ENCODE measurements at places on chromosomes 12 and 14. TPM values are rescaled to one million over a fixed set of nuclear protein-coding genes. Genes with fewer than 3 reads are reported as not detected.

The SERPINA3 gene
- 1.2 TPM for total RNA-seq

- no peak for DNase-seq
- H3K4me3 ChIP-seq: no peak overlapping the region
- no peaks in the 10 kb centered on the region for H3K27me3 ChIP-seq
- peak overlapping the region; percentile 74 for H3K27ac ChIP-seq
Measured at GRCh38 chr14:68962681-68963080, 16.4 kb downstream of the ACTN1 start.

GRCh38 chr14:94019329-94019728 is 6.8 kb upstream of the OTUB2 start:
- H3K27me3 ChIP-seq: peaks cover 54% of the 10 kb centered on the region
- no peak for DNase-seq
- H3K4me1 ChIP-seq: peaks cover 5% of the 10 kb centered on the region
- no peak overlapping the region for H3K27ac ChIP-seq
- H3K36me3 ChIP-seq: no peaks in the 10 kb centered on the region
- no peak overlapping the region for H3K4me3 ChIP-seq

The IFI27 gene
- total RNA-seq: 2.6 TPM

DNA sequence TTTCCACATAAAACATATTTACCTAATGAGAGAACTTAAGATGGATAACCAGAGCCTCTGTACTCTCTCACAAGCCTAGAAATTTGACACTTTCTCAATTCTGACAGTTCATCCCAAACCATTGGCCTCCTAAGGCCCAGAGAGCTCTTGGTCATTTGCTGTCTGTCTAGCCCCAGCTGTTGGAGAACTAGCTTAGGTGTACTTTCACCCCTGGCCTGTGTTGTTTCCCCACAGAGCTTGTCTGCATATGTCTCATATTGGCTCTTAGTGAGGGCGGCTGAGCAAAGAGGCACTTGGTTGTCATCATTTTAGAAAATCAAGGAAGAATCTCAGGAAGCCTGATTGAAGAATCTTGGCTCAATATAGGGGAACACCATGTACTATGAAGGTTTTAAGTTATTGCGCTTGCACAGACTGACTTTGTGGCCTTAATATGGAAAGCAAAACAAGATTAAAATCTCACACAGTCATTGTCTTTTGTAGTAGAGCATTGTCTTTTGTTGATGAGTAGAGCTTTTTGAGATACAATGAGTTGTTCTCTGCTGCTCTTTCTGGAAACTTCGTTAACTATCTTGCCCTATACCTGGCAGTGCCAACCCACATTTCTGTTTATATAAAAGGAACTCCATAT is 324.6 kb downstream of the RAD51B start:
- H3K27ac ChIP-seq: peak overlapping the region; percentile 87
- peaks cover 6% of the 10 kb centered on the region for H3K36me3 ChIP-seq
- H3K4me1 ChIP-seq: peaks cover 85% of the 10 kb centered on the region
- DNase-seq: no peak

DNA sequence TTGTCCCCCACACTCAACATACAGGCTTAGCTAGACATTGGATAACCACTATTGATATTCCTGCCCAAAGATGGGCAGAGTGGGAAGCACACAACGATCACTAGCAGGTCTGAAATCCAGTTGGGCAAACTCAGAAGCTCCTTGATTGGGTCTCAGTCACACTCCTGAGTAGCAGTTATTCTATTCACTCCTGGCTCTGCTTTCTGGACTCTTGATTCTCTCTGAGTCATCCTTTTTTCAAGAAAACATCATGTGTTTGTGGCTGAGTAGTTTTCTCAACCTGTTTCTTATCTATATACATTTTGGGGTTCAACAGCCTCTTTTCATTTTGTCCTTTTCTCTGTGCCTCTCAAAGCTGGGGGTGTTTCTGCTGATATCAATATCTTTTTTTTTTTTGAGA is 46.0 kb upstream of the MANSC4 start:
- H3K4me1 ChIP-seq: peaks cover 3% of the 10 kb centered on the region
- no peaks in the 10 kb centered on the region for H3K36me3 ChIP-seq
- no peak overlapping the region for H3K27ac ChIP-seq

DNA sequence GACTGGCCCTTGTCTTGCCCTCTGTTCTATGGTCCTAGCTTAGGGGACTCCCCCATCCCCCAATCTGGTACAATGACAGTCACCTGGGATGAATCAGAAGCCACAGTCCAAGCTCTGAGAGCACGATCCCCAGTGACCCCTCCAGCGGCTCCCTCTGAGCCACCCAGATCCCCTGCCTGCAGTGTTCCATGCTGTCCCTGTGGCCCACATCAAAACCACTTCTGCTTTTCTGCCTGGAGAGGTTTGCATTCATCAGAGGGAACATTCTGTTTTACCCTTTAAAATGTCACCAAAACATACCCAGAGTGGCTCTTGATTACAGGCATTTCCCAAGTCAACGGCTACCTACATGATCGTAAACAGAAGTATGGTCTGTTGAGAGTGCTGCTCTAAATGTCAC is 47.5 kb downstream of the NOS1 start:
- H3K36me3 ChIP-seq: no peaks in the 10 kb centered on the region
- H3K4me3 ChIP-seq: no peak overlapping the region
- no peaks in the 10 kb centered on the region for H3K4me1 ChIP-seq
- no peak for DNase-seq
- H3K27ac ChIP-seq: no peak overlapping the region
- no peaks in the 10 kb centered on the region for H3K27me3 ChIP-seq

GRCh38 chr14:102440392-102440791 is 69.2 kb downstream of the ANKRD9 start:
- no peaks in the 10 kb centered on the region for H3K27me3 ChIP-seq
- H3K36me3 ChIP-seq: peaks cover 29% of the 10 kb centered on the region
- H3K4me3 ChIP-seq: no peak overlapping the region
- no peak for DNase-seq
- peaks cover 6% of the 10 kb centered on the region for H3K4me1 ChIP-seq

The GLT1D1 gene
- 0.11 TPM for total RNA-seq

DNA sequence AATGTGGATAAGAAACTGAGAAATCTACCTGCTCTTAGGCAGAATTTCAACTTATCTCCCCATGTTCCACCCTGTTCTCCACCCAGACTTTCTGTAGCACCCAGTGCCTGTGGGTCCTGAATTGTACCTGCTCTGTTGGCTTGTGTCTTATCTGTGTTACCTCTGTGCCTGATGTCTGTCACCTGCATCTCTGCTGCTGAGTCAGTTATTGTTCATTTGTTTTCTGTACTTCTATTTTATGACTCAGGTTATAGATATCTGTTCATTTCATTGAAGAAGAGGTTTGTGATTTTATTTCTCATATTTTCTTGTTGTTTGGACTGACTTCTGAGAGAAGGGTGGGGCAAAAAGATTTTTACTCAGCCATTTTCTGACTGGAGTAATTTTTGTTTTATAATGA is 11.7 kb downstream of the SOCS4 start:
- H3K27ac ChIP-seq: no peak overlapping the region
- no peaks in the 10 kb centered on the region for H3K27me3 ChIP-seq
- peaks cover 11% of the 10 kb centered on the region for H3K4me1 ChIP-seq

The APPL2 gene
- total RNA-seq: 69.8 TPM

DNA sequence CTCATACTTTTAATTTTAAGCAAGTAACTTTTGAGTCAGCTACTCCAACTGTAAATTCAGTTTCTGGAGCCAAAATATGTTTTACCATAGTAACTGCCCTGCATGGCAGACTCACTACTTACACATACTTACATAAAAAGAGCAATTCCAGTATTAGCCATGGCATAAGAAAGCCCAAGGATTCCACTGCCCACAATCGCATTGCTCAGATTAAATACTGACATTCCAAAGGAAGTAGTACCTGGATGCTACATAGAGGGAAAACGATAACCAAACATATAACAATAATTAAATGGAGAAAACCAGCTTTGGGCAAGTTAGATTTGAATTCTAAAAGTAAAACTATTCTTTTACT is 2.2 kb downstream of the SLC38A2 start:
- no peaks in the 10 kb centered on the region for H3K27me3 ChIP-seq
- H3K27ac ChIP-seq: peak overlapping the region; percentile 95
- H3K4me3 ChIP-seq: peak overlapping the region; percentile 95

- H3K27me3 ChIP-seq: peaks cover 49% of the 10 kb centered on the region
- no peak for DNase-seq
- no peak overlapping the region for H3K27ac ChIP-seq
- H3K4me3 ChIP-seq: no peak overlapping the region
Measured at GRCh38 chr12:9372202-9372601, 164.0 kb upstream of the PZP start.

DNA sequence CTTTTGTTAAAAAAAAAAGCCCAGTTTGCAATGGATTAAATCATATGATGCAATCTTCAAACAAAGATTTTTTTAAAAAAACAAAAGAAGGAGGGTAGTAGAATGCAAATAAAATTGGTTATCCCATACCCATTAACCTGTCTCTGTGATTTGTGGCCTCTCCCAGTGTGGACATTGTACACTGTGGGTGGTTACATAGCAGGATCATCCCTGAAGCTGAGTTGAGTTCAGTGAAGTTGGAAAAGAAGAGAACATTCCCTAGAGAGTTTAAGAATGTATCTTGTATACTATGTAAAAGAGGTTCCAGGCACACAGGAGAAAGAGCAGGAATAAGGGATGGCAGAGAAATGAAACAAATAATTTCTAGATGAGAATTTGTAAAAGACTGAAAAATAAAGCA is 142.4 kb upstream of the SLC16A7 start:
- no peaks in the 10 kb centered on the region for H3K27me3 ChIP-seq
- H3K36me3 ChIP-seq: no peaks in the 10 kb centered on the region
- no peak overlapping the region for H3K4me3 ChIP-seq
- H3K4me1 ChIP-seq: peaks cover 21% of the 10 kb centered on the region
- no peak overlapping the region for H3K27ac ChIP-seq

The GYS2 gene
- not detected for total RNA-seq

DNA sequence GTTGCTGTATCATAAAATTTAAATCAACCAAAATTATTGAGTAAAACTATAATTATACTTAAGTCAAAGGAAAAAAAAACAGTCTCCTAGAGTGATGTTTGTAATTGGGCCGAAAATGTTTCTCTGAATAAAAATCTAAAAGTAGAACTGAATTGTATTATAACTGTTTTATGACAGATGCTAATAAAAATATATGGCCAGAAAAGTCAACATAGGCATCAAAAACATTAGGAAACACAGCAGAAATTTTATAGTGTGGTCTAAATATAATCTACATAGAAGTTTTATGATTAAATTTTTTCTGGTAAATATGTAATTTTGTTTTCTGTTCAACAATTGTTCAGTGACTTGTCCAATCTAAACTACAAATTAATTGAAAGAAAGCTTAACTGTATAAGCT is 277.8 kb downstream of the ALX1 start:
- H3K36me3 ChIP-seq: no peaks in the 10 kb centered on the region
- DNase-seq: no peak
- no peak overlapping the region for H3K27ac ChIP-seq

GRCh38 chr12:28563936-28564335 is 373.7 kb downstream of the CCDC91 start:
- H3K27ac ChIP-seq: no peak overlapping the region
- DNase-seq: no peak
- no peaks in the 10 kb centered on the region for H3K27me3 ChIP-seq
- H3K36me3 ChIP-seq: peaks cover 3% of the 10 kb centered on the region
- no peak overlapping the region for H3K4me3 ChIP-seq
- H3K4me1 ChIP-seq: peaks cover 15% of the 10 kb centered on the region

The CD63 gene
- 1,600 TPM for total RNA-seq

DNA sequence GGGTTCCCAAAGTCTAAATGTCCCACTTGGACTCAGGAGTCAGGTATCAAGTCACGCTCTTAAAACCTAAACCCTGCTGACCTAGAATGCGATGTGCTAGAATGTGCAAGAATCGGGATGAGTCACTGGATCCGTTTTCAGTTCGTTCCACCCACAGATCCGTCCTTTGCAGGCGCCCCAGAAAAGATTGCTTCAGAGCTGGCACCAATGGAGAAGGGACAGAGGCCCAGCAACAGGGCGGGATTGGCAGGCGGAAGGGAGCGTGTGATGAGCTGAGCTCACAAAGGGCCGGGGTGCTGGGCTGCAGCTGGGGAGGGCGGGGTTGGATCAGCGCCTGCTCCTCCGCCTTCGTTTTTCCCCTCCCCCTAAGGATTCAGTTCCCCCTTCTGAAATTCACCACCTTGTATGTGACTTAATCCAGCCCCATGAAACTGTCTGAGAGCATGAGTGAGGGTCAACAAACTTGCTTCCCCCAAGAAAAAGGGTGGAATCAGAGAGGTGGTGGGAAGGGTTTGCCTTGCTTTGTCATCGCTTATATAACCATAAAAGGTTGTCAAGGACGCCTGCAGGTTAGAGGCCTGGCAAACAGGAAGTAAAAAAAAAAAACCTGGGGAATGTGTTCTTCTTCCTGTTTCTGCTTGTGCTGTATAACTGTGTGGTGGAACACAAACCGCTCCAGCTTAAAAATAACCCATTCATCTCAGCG is 2.8 kb upstream of the UBC start:
- peak overlapping the region; percentile 100 for H3K4me3 ChIP-seq
- peaks cover 80% of the 10 kb centered on the region for H3K4me1 ChIP-seq
- peak; percentile 98 for DNase-seq
- no peaks in the 10 kb centered on the region for H3K27me3 ChIP-seq
- H3K27ac ChIP-seq: peak overlapping the region; percentile 98

The TDRD9 gene
- not detected for total RNA-seq

The ATL1 gene
- total RNA-seq: 7.4 TPM

GRCh38 chr12:40802656-40803055 is 110.4 kb downstream of the CNTN1 start:
- H3K4me3 ChIP-seq: no peak overlapping the region
- no peaks in the 10 kb centered on the region for H3K4me1 ChIP-seq
- H3K36me3 ChIP-seq: no peaks in the 10 kb centered on the region
- DNase-seq: no peak
- H3K27me3 ChIP-seq: no peaks in the 10 kb centered on the region

GRCh38 chr14:104445086-104445485 is 134.5 kb upstream of the C14orf180 start:
- H3K4me3 ChIP-seq: no peak overlapping the region
- DNase-seq: peak; percentile 66
- no peak overlapping the region for H3K27ac ChIP-seq
- H3K4me1 ChIP-seq: no peaks in the 10 kb centered on the region
- H3K36me3 ChIP-seq: no peaks in the 10 kb centered on the region

GRCh38 chr14:98960617-98961013 is 311.4 kb downstream of the BCL11B start:
- DNase-seq: peak; percentile 60
- no peaks in the 10 kb centered on the region for H3K36me3 ChIP-seq
- no peaks in the 10 kb centered on the region for H3K4me1 ChIP-seq
- no peak overlapping the region for H3K4me3 ChIP-seq
- no peak overlapping the region for H3K27ac ChIP-seq

DNA sequence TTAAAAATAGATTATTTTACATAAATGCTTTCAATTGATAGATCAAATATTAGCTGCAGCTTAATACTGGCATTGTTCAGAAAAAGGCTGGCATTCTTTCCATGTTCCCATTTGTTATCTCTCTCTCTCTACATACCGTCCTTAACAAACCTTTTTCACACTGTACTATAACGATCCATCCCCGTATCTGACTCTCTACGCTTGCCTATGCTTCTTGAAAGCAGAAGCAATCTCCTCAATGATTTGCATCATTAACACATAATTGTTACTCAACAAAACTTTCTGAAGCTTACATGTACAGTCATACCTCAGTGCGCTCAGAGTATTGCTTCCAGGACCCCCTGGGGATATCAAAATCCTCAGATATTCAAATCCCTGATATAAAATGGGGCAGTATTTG is 89.7 kb downstream of the TMTC1 start:
- H3K27me3 ChIP-seq: no peaks in the 10 kb centered on the region
- no peak for DNase-seq
- H3K4me1 ChIP-seq: peaks cover 6% of the 10 kb centered on the region
- no peak overlapping the region for H3K27ac ChIP-seq
- peaks cover 14% of the 10 kb centered on the region for H3K36me3 ChIP-seq

The SYT1 gene
- 1.7 TPM for total RNA-seq
